ENCODE measurements at places on chromosomes 5 and 9. TPM values are rescaled to one million over a fixed set of nuclear protein-coding genes. Genes with fewer than 3 reads are reported as not detected.

GRCh38 chr5:59558501-59558900, 335.0 kb downstream of the PDE4D start:
- H3K36me3 ChIP-seq = peaks cover 3% of the 10 kb centered on the region
- no peak for DNase-seq
- H3K4me3 ChIP-seq = no peak overlapping the region
- H3K27ac ChIP-seq = peak overlapping the region; percentile 81
- H3K27me3 ChIP-seq = no peaks in the 10 kb centered on the region

- no peaks in the 10 kb centered on the region for H3K27me3 ChIP-seq
- H3K27ac ChIP-seq = no peak overlapping the region
- H3K36me3 ChIP-seq = peaks cover 8% of the 10 kb centered on the region
- no peak for DNase-seq
- no peaks in the 10 kb centered on the region for H3K4me1 ChIP-seq
- H3K4me3 ChIP-seq = no peak overlapping the region
Measured at GRCh38 chr5:156598964-156599363, 251.1 kb upstream of the PPP1R2B start.

DNA sequence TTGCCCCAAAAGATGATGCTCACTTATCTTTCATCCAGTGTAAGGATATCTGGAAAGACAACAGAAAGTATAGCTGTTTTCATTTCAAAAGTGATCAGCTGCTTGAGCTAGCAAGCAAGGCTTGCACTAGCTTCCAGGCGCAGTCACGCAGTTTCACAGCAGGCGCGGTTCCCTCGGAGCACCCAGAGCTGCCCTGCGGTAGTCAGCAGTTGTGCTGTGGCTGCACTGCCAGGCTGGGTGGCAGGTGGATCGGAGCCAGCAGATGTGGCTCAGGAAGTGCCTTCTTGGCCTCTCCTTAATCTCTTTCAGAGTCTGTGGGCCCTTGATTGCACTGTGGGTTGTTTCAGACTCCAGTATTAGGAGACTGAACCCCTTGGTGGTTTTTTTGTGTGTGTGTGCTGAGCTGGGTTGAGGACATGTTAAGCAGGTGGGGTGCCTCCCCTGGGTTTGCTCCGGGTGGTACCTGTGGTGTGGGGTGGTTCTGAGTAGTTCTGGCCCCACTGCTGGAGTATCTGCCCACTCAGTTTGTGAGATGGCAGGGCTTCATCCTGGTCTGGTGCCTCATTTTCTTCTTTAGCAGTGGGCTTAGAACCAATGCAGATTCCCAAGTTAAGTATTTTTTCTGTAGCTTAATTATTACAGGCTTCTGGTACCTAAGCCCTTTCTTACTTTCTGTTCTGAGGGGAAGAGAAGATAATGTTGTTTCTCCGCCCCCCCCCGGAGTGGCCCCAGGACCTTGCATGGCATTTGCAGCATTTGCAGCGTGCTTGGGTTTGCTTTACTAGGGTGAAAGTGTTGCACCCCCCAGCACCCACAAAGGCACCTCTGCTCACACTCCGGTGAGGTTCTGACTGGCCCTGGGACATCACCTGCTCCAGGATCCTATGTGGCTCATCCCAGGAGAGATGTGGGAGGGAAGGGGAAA, 16.4 kb downstream of the TENT4A start:
- H3K27me3 ChIP-seq = no peaks in the 10 kb centered on the region
- no peaks in the 10 kb centered on the region for H3K36me3 ChIP-seq
- no peak overlapping the region for H3K27ac ChIP-seq
- no peak overlapping the region for H3K4me3 ChIP-seq
- DNase-seq = no peak
- H3K4me1 ChIP-seq = peaks cover 25% of the 10 kb centered on the region

- DNase-seq = no peak
- H3K4me1 ChIP-seq = peaks cover 11% of the 10 kb centered on the region
- H3K27ac ChIP-seq = peak overlapping the region; percentile 47
- no peak overlapping the region for H3K4me3 ChIP-seq
Measured at GRCh38 chr9:100441911-100442361, 15.0 kb downstream of the MSANTD3 start.

The SLC36A1 gene
- 14.5 TPM for total RNA-seq

All from mesothelial cell of epicardium (in vitro differentiated cells).